ENCODE measurements at places on chromosomes 16 and 17.

DNA sequence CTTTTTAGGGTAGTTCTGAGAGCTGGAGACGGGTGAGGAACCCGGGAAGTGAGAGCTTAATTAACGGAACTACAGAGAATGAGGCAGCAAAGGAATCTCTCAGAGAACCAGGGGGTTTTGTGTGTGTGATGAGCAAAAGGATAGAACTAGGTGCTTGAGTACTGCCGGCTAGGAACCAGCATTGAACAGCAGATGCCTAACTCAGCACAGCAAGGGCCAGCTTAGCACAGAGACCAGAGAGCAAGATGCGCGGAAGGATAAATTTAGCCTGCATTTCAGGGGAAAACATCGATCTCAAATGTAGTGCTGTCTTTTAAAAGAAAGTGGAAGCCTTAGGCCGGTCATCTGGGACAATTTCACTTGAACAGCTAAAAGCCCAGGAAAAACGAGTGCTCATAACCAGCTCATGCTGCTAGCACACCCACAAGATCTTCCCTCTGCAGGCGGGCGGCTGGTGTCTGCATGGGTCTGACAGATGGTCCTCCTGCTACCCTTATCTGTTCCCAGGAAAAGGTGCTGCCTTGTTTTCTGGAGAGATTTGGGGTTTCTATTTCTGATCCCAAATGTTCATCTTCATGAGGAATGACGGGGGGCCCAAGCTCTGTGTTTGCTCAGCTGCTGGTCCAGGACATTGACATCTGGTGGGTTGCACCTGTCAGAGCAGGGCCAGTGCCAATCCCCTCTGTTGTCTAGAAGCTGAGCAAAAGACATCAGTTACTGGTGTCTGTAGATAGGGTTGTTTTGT is 103.9 kb downstream of the SOCS1 start:
- DNase-seq: no peak

GRCh38 chr17:57277923-57278604 is 21.7 kb downstream of the MSI2 start:
- peak; percentile 38 for DNase-seq

GRCh38 chr16:30004424-30004776 is 6.4 kb downstream of the DOC2A start:
- no peak for DNase-seq

DNA sequence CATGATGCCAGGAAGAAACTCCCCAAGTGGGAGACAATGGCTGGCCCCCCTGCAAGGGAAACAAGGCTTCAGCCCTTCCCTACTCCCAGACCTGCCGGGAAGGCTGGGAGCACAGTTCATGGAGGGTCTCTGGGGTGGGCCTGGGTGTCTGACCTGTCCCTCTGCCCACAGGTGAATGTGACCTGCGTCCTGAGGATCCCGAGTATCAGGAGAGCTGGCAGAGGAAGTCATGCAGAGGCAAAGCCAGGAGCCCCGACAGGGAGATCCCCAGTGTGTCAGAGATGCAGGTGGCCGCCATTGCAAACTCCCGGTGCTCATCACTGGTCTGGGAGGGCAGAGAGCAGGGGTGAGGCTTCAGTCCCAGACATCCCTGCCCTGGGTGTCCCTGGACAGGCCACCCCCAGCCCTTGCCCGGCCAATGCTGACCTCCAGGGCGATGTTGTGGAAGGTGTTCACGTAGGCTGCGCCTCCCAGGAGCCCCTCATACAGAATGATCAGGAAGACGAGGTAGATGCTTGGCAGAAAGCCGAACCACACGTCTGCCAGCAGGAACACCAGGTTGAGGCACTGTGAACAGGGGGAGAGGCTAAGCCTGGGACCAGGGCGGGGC is 5.3 kb upstream of the NPIPB7 start:
- DNase-seq: no peak

DNA sequence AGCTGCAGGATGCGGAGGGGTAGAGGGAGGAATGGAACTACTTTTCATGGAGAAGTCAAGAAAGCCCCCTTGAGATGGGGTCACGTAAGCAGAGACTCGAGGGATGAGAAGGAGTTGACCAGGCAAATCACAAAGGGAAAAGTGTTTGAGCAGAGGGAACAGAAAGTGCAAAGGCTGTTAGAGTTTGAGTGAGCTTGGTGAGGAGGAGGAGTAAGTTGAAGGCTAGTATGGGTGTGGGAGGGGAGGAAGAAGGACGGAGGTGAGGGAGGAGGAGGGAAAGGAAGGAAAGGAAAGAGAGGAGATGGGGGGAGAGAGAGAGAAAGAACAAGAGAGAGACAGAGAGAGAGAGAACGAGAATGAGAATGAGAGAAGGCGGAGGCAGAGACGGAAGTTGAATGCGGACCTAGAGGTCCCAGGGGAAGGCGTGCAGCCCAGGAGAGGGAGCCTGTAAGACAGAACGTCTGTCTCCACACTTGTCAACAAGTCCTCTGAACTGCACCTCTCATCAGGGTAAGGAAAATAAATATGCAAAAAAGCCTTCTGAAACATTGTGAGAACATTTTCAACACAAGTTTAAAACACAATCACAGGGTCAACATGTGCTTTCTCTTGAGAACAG is 279.8 kb upstream of the EEF2KMT start:
- no peak for DNase-seq

DNA sequence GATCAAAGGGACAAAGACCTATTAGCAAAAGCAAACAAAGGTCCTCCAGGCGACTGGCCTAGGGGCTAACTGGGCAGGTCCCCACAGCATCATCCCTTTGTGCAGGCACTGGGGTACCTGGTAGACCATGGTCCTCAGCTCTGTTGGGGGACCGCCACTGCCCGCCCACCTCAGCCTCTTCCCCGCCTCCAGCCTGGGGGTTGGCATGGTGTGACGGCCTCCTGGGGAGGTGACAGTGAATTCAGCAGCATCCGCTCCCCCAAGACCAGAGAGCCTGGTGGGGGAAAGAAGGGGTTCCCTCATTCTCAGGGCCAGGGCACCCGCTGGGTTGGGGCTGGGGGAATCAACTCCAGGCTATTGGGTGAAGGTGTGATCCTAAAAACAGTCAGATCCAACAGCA is 38.7 kb upstream of the DNAH9 start:
- no peak for DNase-seq

- DNase-seq: no peak
Observed at GRCh38 chr16:12584488-12585233, 219.0 kb downstream of the CPPED1 start.

- no peak for DNase-seq
Observed at GRCh38 chr16:10386517-10387100, 748 bp downstream of the ATF7IP2 start.

DNA sequence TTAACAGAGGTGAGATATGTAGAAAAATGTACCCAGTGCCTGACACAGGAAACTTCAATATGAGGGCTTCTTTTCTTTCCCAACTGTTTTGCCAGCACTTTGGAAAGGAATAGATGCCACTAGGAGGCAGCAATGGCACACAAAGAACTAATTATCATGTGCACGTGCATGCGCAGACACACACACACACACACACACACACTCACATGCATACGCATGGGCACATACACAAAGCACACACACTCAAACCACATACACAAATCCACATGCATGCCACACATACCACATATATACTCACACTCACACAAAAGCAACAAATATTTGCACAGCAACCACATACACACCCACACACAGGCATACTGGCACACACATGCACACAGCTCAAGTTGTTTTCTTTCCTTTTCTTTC is 8.8 kb upstream of the CEP112 start:
- peak; percentile 34 for DNase-seq

- no peak for DNase-seq
Observed at GRCh38 chr16:68090533-68090932, 5.4 kb downstream of the NFATC3 start.

- DNase-seq: no peak
Observed at GRCh38 chr16:65426484-65426883, 304.6 kb upstream of the CDH11 start.

GRCh38 chr16:81424771-81425170 is 19.8 kb upstream of the CMIP start:
- peak; percentile 43 for DNase-seq

- no peak for DNase-seq
Observed at GRCh38 chr17:4318596-4318995, 47.9 kb downstream of the UBE2G1 start.

GRCh38 chr16:29154088-29154487 is 169.2 kb downstream of the LAT start:
- DNase-seq: no peak

Data from stimulated activated naive CD8-positive, alpha-beta T cell treated with anti-CD3 and anti-CD28 coated beads, Interleukin-15, Interleukin-2, amounts not matched to agents 100 U/mL and 50 U/mL, for 24 hours (primary cell).